ENCODE measurements at places on chromosomes 1 and 21. TPM values are rescaled to one million over a fixed set of nuclear protein-coding genes. Genes with fewer than 3 reads are reported as not detected.

GRCh38 chr21:42362198-42362597, 4.1 kb downstream of the TFF1 start:
- no peak for DNase-seq

Gene CBR3
- total RNA-seq: 6.8 TPM

Gene CACNA1S
- 1.9 TPM for total RNA-seq

Gene MIXL1
- not detected for total RNA-seq

Gene OR2M3
- not detected for total RNA-seq

DNA sequence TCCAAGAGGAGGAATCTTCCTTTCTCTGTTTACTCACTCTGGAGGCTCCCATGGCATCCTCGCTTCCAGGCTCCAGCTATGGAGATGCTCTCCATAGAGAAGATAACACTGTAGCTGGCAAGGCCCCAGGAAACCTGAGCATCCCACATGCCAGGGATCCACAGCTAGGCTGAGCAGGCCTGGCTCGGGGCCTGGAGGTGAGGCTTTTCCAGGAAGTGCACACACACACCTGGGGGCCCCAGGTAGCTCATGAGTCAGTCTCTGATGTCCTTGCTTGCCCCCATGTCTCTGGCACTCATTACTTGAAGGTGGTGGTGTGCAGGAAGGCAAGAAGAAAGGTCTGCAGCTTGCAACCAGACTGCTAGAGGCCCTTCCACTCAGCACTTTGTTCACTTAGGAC, 5.5 kb upstream of the LCE5A start:
- no peak for DNase-seq

GRCh38 chr1:7478809-7479499, 292.1 kb upstream of the VAMP3 start:
- no peak for DNase-seq

GRCh38 chr1:36782085-36782484, 252.2 kb downstream of the GRIK3 start:
- no peak for DNase-seq
